Urinary bladder (tissue), 4 donors: ENCODE measurements at places on chromosomes 2 and 18. TPM values are rescaled to one million over a fixed set of nuclear protein-coding genes. Genes with fewer than 3 reads are reported as not detected.

- no peak for DNase-seq
Observed at GRCh38 chr2:120836281-120836680, 100.6 kb downstream of the GLI2 start.

- DNase-seq = no peak
Observed at GRCh38 chr2:10097352-10098148, 17.3 kb upstream of the CYS1 start.

DNA sequence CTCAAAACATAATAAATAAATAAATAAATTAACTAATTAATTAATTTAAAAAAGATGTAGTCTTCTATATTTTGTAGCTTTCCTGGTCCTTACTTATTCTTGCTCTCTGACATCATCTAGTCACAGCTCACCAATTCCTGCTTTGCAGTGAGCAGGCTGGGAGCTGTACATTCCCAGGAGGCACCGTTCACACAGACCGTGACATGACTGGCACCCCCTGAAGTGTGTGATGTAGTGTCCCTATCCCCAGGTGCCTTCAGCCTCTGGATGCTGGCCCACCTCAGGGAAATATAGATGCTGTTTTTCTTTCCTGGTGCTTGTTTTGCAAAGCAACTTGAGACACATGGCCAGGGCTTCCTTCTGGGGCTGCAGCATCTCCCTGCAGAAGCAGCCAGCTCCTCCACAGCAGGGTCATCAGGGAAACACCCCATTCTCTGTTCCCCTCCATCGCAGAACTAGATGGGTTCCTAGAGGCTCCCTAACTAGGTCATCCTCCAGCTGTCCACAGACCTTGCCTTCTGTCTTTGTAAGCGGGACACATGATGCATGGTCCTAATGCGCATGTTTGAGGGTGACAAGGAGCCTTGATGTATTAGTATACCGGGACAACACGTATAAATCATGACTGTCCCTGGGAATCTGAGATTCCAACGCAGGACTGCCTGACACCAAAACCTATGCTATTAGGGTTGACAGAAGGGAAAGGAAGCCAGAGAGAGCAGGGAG lies 76.4 kb downstream of the RHOB start:
- DNase-seq = no peak

DNA sequence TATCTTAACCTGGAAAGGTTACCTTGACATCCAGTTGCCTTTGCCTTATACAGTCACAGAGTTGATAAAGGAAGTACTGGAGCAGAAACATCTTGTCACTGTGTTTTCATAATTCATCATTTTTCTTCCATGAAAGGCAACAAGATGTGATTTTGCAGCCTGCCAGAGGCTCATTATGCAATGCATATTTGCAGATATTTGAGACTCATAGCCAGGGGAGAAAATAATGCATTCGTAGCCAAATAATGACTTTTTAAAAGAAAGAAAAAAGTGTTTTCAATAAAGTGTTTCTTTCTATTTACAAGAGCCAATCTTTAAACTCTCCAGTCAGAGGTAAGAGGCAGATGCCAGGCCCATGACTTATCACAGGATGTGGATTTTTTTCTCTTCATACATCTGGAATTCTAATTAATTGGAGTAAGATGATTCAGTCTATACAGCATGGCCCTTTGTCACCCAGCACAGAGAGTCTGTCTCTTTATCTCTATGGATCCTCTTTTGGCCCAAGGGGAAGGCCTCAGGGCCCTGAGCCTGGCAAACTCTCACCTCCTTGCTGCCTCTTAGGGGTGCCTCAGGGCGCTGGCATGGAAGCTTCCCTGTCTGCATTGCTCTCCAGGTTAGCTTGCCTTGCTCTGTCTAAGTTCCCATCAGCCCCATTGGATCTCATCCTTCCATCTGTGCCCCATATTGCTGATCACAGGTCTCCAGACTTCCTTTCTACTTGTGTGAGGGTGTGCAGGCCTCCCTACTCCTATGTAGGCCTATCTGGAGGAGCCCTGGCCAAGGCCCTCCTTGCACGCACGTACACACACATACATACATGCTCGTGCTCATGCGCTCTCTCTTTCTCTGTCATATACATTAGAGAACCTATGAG lies 247.7 kb downstream of the TPGS2 start:
- DNase-seq = no peak

DNA sequence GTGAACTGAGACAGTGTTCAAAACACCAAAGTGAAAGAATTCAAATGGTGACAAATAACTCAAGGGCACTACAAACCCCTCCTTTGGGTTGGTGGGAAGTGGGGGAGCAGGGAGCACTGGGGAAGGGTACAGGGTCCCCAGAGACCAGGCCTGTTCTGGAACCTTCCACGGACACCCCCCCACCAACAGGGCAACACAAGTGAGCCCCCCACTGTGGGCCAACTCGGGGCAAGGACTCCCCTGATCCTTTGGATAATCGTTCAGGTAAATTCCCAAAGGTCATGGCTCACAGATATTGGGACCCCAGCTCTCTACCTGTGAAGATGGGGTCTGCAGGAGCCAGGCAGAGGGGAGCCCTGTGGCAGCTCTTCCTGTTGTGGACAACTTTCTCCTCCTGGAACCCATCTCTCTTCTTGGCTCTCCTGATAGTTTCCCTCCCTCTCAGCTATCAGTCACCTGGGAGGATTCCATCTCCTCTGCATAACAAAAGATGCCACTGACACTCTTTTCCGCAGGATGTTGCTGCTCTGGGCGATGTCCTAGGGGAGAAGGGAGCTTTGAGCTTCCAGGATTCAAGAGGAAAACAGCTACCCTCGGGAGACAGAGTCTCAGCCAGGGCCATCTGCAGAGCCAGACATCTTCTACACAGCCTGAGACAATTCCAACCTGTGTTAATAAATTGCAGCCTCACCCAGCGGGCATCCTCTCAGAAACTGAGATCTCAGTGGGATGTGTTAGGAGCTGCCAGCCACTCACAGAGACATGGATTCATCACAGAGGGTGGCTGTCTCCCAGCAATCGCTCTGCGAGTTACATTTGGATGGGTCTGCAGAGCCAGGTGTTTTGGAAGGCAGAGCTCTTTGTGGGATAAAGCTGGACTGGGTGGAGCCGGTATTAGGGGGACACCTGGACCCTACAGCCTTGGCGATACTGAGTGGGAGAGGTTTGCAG lies 35.4 kb downstream of the MBP start:
- no peak for DNase-seq

DNA sequence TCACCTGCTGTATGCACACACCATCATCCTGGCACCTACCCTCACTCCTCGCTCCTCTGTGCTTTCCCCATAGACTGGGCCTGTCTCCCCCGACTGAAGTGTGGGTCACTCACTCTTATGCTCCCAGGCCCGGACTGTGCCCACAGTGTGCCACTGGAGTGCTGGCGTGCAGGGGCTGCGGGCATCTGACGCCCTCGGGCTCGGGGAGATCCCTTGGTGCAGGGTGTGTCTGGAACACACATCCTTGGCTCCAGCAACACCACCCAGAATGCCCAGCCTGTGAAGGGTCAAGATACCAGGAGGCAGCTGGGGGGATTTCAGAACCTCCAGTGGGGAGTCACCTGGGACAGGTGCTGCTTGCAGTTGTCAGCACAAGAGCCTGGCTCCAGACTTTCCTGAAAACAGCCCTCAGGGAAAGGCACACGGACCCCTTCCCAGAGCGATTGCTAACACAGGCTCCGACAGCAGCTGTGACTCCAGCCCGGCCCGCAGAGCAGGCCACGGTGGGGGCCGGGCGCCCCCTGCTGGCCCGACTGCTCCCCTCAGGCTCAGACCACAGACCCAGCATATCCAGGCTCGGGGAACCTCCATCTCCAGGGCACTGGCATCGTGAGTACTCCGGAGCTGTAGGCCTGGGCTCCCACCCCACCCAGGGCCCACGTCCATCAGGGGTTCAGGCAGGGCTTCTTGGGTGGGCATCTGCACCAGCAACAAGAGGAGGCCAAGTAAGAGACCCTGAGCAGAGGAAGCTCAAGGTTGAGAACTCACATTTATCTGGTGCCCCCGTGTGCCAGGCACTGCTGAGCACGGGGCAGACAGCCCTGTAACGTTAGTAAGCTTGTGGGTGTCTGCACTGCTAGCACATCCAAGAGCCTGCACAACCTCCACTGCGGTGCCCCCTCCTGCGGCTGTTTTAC lies 8.6 kb downstream of the HS1BP3 start:
- DNase-seq = no peak

DNA sequence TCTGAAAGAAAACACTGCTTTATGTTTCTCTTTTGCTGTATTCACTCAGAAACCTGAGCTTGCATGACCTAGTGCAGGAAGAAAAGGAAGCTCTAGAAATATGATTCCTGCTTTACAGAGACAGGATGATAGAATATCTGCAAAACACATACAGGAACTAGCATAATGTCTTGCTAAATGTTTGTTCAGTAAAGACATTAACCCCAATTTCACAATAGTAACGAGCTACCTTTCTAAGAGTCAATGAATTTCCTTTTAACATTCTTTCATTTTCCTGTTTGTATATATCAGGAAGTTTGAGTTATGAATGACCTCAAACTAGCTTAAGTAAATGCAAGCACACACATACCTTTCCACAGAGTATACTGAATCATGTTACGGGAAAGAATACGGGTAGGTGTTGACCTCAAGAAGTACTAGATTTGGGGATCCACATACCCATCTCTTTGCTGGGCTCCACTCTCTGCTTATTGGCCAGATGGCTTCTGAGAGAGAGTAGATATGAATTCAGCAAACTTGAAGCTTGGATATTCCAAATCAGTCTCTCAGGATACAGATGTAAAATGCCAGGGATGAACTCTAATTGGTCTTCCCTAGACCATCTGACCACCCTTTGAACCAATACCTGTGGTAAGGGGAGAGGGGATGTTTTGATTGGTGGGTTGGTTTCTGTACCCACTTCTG lies 18.2 kb upstream of the ACSL3 start:
- peak; percentile 11 for DNase-seq

DNA sequence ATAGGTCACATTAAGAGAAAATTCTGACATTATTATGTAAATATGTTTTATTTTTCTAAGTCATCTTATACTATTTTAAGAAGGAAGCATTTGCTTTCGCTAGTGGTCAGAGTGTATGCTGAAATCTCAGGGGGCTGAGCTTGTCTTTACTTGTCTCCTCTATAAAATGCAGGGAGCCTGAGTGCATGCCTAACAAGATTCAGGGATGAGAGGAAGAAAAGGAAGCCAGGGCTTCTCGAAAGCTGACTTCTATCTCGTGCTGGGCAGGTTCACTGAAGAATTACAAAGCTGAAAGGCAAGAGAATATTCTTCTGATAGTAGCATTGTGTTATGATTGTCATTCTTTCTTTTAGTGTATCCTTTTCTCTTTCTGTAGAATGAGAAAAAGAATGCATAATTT lies 467.4 kb downstream of the SOX11 start:
- DNase-seq = no peak

- DNase-seq = no peak
Observed at GRCh38 chr2:231743376-231744116, 35.2 kb downstream of the PTMA start.

- no peak for DNase-seq
Observed at GRCh38 chr2:45224993-45225380, 215.7 kb upstream of the SIX2 start.

- DNase-seq = no peak
Observed at GRCh38 chr2:23589739-23590138, 204.8 kb downstream of the KLHL29 start.

- DNase-seq = no peak
Observed at GRCh38 chr2:29829841-29830240, 91.5 kb downstream of the ALK start.

DNA sequence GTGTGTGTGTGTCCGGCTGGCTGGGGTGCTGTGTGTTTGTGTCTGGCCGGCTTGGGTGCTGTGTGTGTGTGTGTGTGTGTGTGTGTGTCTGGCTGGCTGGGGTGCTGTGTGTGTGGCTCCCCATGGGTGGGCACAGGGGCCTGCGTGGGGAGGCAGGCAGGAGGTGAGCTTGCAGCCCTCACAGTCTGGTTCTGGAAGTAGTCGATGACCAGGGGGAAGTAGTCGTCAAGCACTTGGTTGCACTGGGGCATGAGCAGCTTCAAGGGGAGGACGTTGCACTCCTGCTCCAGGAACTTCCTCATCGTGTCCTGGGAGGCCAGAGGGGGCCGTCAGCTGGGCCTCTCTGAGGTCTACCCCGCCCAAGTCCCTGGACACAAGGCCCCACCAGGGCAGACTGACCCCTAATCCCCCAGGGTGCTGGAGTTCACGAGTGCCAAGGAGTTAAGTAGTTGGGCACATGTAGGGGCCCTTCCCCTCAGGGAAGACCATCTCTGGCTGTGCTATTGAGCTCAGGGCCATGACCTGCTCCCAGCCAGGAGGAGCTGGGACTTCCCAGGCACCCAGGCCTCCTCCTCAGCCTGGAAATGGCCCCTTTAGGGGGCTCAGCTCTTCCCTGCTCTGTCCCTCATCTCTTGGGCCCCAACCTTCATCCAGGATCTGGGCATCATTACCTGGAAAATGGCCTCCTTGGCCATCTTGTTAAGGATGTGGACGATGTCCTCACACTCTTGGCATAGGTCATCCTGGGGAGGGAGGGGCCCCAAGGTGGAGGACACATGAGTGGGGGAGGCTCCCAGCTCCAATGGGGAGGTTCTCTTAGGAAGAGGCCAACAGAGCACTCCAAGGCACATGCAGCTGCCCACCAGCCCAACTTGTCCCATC lies 1.3 kb downstream of the SFTPB start:
- DNase-seq = no peak

DNA sequence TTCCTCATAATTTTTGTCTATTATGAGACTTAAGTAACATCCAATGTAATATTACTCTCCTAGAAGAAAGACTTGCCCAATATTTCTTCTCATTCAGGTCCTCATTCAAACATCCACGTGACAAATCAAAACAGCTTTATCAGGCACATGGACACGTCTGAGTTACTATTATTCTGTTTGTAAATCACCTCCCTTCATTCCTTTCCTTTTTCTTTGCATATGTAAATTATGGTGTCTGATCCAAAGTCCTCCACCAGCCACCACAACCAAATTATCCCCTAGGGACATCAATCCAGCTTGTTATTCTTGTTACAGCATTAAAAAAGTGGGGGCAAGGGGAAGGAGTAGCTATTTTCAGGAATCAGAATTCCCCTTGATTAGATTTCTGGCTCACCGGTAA lies 7.1 kb downstream of the TMEM163 start:
- no peak for DNase-seq

DNA sequence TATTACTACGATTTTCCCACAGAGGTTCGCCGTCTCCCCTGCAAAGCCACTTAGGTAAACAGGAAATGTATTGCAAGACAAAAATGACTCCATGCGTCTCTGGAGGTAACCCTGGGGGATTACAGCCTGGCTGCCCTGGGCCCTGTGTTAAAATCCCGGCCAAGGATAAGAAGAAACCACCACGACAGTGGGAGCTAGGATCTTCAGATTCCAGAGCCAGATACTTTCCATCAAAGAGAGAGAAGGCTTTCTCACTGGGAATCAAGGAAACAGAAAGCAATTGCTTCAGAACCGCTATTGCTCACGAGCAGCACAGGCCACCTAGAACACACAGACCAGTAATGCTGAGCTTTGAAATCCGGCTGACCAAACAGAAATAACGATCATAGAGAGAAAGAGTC lies 97.9 kb upstream of the ZNF516 start:
- no peak for DNase-seq

- no peak for DNase-seq
Observed at GRCh38 chr18:44466997-44467396, 213.7 kb upstream of the SETBP1 start.

GRCh38 chr2:4515871-4516761 lies 812.7 kb downstream of the DCDC2C start:
- no peak for DNase-seq

- DNase-seq = no peak
Observed at GRCh38 chr2:33265584-33266338, 210.7 kb upstream of the RASGRP3 start.

- DNase-seq = no peak
Observed at GRCh38 chr2:161141033-161141432, 19.2 kb upstream of the TANK start.

Gene DNMT3A
- 34.1 TPM for total RNA-seq

Gene GPR45
- not detected for total RNA-seq

Gene PER2
- total RNA-seq = 7.5 TPM

Gene TRPM8
- not detected for total RNA-seq

Gene PMAIP1
- total RNA-seq = 1.6 TPM
